B cell (primary cell): ENCODE measurements at places on chromosomes 16 and 17.

DNA sequence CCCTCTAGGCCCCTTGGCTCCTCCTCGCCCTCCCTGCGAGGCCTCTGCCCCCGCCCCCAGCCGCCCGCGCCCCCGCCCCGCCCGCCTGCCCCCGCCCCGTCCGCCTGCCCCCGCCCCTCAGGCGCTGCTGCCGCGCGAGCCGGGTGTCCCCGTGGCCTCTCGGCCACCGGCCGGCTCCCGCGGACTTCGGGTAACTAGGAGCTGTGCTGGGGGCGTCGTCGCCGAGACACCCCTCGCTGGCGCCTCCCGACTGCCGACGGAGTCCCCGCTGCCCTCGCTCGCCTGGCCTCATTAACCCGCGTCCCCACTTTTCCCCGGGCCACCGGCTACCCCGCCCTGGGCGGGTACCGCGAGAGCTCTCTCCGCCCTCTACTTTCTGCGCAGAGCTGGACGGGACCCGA is at the start of gene TLCD1:
Gene TLCD1 (minus strand): TSS at position 8 of the 401 bp plus-strand sequence. CDS start 136 bp downstream, outside the sequence.
- DNase-seq = peak; percentile 87

GRCh38 chr16:57590654-57591085 is 37.8 kb upstream of the ADGRG1 start:
- DNase-seq = no peak

DNA sequence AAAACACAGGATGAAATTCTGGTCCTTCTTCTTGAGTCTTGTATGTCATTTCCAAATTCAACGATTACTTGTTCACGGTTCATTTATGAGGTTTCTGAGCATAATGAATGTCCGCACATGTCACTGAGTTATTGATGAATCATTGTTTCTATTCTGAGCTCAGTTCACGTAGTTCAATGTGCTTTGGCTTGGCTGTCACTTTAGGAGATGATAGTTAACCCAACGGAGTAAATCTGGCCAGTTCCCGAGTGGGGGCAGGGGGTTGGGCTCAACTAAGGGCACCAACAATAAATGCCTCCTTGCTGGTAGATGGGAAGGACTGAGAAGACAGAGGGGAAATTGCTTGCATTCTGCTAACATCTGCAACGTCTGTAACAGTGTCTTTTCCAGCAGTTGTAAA is 239.4 kb upstream of the HSBP1 start:
- no peak for DNase-seq

- DNase-seq = no peak
These were observed 276.2 kb upstream of the IRX5 start for GRCh38 chr16:54654429-54654828.

DNA sequence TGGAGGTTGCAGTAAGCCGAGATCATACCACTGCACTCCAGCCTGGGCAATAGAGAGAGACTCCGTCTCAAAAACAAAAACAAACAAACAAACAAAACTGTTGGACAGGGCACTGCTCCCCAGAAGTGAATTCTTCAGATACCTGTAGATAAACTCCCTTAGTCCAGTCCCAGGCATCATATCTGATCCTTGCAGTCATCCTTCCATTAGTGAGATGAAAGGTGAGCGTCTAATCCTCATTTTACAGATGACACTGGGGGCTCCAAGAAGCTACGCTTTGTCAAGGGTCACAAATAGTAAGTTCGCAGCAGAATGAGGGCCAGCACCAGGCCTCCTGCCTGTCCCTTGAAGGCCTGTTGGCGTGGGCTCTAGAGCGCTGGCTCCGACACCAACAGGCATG is 102.0 kb downstream of the OR1D5 start:
- no peak for DNase-seq
